Effector CD8-positive, alpha-beta T cell (primary cell): ENCODE measurements at places on chromosomes 7 and 10.

DNA sequence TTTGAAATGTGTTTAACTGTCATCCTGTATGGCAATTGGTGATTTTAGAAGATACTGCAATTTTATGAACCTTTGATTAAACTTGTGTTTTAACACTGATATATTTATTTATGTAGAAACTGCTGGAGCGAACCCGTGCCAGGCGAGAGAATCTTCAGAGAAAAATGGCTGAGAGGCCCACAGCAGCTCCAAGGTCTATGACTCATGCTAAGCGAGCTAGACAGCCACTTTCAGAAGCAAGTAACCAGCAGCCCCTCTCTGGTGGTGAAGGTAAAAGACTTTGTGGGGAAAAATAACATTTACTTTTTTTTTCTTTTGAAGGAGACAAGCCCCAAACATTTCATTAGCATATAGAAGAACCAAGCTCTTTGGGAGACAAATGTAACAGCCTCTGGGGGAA lies 6.5 kb downstream of the ANLN start:
- no peak for DNase-seq

GRCh38 chr7:25844102-25844870 lies 307.7 kb upstream of the NFE2L3 start:
- DNase-seq, result no peak

DNA sequence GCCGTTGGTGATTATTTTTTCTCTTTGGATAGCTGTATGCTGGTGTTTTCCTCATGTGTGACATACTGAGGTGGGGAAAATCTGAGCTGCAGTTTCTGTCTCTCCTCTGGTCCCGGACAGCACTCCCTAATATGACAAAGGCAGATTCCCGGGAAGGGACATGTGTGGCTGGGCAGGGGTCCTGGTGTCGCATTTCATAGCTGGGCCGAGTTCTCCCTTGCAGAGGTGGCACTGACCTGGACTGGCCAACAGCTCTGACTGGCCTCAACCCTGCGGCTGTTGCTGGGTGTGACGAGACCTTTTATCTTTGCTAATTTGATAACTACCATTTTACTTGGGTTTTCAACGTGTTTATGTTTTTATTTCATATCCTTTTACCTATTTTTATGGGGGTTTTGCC lies 248.6 kb upstream of the TCERG1L start:
- DNase-seq, result no peak

- no peak for DNase-seq
Measured at GRCh38 chr10:16698461-16698860, 118.8 kb downstream of the RSU1 start.

GRCh38 chr7:88071994-88072714 lies 138.1 kb downstream of the ADAM22 start:
- no peak for DNase-seq

- DNase-seq, result no peak
Measured at GRCh38 chr7:151673216-151673615, 153.5 kb upstream of the RHEB start.

DNA sequence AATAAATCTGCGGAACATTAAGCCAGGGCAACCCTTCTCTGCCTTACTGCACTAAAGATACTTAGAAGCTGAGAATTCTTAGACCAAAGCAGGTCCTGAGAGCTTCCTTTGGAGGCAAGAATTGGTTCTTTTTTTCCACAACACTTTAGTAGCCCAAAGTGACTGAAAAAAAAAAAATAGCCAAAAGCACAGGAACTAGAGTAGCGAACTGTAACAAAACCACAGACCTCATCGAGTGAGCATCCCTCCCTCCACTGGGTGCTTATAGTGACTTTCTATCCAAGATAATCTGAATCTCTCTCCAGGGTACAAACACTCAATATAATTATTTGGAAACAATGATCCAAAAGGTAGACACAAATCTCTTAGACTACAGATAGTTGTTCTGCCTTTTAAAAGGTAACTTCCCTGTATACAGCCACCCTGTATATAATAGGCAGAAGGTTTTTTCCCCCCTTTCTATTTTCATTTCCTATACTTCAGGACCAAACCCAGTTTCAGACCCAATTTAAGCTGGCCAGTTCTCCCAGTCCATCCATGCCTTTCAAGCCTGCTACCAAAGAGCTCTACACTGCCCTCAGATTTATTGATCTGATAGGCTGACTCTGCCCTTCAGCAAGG lies 31.6 kb upstream of the KCNIP2 start:
- no peak for DNase-seq

GRCh38 chr7:70539617-70540016 lies 592.3 kb upstream of the GALNT17 start:
- no peak for DNase-seq

DNA sequence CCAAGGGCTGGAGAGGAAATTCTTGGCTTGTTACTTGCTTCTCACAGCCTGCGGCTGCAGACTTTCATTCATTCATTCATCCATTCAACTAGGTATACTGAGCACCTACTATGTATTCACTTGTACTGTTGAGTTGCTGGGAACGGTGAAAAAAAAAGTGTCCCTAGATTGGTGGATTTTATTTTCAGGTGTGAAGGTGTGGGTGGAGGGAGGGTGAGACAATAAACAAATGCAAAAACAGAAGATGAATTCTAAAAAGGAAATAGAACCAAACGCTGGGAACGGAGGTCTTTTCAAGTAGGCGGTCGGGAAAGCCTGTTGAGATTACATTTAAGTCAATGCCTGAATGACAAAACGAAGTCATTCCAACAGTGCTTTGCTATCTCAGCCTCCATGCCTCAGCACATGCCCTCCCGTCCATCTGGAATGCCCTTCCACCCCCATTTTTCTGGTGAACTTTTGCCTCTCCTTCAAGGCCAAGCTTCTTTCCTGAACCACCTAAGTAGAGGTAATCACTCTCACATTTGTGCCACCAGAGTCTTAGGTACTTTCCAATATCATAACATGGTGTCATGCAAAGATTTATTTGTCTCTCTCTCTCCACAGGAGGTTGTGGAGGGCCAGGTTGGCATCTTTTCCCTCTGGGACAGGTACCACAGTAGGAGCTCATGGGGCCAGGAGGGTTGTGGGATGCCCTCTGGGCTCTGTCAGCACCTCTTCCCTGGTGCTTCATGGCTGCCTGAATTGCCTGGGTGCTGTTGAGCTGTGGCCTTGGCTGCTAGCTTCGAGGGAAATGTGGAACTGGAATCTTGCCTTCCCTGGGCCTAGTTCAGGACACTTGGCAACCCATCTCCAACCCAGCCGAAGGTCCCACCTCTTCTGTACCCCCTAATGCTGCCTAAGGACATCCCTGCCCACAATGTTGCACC lies 5.5 kb downstream of the NKX2-3 start:
- no peak for DNase-seq

DNA sequence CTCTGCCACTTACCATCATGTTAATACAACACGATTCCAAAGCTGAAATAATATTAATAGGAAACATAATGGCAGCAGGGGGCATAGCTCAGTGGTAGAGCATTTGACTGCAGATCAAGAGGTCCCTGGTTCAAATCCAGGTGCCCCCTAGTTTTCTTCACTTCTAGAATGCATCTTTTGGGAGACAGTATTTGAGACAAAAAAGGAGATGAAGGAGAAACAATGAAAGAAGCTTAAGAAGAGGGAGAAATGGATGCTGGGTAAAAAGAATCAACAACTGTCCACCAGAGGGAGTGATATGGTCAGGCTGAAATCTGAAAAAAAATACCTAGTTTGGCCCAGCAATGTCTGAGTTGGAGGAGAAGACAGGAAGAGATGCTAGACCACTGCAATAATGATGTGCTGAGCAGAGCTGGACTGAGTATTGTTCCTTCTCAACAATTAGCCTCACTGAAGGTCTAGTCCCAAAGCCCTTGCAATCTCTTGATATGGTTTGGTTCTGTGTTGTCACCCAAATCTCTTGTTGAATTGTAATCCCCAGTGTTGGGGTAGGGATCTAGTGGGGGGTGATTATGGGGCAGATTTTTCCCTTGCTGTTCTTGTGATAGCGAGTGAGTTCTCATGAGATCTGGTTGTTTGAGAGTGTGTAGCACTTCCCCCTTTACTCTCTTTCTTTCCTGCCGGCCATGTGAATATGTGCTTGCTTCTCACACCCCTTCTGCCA lies 48.3 kb downstream of the ZNF783 start:
- no peak for DNase-seq

DNA sequence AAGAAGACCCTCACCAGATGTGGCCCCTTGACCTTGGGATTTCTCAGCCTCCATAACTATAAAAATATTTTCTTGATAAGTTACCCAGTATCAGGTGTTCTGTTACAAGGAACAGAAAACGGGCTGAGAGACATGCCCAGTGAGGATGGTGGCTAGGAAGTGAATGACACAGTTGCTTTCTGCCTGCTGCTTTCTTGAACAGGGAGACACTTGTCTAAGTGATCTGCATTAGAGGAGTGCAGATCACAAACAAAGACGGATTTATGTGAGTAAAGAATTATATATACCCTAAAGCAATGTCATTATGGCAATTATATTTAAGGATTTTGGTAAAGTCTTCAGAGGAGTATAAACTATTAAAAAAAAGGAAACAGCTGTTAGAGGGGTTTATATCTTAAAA lies 169.2 kb upstream of the AHR start:
- DNase-seq, result no peak

DNA sequence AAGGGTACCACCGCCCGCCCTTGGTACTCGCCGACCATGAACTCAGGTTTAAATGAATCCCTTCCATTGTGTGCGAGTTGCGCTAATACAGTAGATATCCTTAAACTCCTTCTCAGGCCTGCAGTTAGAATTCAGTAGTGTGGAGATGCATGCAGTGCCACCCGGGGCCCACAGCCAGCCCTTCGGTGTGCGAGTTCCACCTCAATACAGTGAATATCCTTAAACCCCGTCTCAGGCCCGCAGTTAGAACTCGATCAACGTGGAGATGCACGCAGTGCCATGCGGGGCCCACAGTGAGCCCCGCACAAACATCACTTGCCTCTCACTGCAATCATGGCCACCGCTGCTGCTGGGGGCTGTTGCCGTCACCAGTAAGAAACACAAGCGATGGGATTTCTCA lies 261.9 kb downstream of the MAD1L1 start:
- DNase-seq, result no peak

GRCh38 chr7:156419782-156420181 lies 220.8 kb upstream of the RNF32 start:
- no peak for DNase-seq

DNA sequence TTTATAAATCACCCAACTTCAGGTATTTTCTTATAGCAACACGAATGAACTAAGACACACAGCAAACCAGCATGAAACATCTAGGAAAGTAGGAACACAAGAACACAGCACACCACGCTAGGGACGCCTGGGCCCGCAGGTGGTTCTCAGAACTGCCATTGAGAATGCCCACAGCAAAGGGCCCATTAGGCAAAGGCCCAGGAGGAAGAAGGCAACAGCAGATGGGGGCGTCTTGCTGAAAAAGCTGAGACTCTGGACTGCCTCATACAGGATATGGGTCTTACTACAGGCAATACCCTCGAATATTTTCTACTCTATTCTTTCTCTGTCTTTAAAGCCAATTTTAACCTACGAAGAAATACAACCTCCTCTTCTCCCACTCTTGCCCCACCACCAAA lies 77.3 kb downstream of the PARD3 start:
- no peak for DNase-seq

DNA sequence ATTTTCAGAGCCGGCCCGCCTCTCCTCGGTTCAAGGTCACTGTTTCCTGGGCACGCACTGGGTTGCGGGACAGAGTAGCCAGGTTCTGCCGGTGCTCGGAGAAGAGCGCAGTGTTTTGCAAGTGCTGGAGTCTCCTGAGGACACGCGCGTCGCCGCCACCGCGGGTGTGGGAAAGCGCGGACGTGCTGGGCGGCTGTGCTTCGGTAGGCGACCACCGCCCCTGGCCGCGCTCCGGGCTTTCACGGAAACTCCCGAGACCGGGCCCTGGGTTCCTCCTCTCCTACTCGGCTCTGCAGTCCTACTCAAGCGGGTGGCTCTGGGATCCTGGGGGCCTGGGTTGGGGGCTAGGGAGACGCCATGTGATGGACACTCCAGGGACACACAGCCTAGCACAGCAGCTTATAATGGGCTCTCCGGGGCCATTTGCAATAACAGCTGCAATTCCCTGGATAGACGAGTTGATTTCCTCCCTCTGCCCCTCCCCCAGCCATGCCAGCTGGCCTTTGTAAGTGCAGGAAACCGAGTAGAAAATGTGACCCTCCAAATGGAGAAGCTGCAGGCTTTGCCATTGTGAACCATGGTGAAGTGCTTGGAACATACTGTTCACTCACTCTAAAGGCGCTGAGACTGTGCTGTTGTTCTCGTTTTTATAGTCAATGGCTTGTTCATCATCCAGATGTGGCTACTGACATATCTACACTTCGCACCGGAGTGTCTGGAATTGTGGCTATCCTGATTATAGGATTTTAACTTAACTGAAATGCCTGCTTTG lies 2.1 kb downstream of the FRAT1 start:
- no peak for DNase-seq

- peak; percentile 70 for DNase-seq
Measured at GRCh38 chr7:7566651-7567611, at the start of gene MIOS. TSS of gene MIOS (plus strand) at chr7:7566884. CDS start at chr7:7572476, 5,592 bp downstream.

GRCh38 chr10:129845111-129845753 lies 118.8 kb downstream of the EBF3 start:
- DNase-seq, result no peak

GRCh38 chr7:17041324-17041723 lies 159.5 kb upstream of the AGR3 start:
- no peak for DNase-seq

DNA sequence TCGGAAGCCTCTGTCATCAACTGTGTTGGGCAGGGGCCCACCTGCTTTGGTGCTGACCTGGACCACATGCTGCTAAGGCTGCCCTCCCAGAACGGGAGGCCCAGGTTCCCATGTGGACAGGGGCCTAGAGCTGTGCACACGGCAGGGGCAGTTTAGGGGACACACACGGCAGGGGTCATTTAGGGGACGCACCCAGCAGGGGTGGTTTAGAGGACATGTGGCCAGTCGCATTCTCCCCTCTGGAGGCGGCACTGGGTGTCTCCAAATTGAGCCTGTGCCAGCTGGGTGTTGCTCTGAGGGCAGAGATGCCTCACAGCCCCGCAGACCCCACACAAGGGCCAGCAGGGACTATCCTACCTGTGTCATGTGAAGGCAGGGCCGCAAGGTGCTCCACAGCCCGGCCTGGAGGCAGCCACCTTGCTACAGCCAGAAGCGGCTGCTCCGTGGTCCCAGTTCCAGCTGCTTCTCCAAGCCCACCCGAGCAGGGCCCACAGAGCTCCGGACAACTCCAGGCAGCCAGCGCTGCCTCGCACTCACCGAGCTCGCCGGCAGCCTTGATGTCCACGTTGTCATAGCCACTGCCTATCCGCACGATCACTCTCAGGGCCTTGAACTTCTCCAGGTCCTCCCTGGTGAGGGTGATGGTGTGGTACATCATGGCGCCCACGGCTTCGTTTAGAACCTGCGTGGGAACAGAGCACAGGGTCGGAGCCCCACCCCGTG lies 60.7 kb downstream of the ZRANB1 start:
- no peak for DNase-seq

DNA sequence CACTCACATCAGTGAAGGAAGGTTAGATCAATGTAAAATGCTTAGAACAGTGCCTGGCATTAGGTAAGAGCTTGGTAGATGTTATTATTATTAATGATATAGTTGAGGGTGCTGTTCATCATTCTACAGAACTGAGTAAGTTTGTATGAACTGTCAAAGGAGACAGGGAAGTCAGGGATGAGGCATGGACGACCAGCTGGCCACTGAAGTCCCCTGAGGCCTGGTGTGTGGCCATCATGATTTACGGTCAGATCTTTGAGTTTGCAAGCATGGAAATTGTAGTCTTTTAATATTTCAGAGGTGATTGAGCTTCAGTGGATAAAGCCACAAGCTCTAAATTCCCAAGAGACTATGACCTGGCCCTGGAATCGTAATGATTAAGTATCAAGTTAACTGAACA lies 6.9 kb downstream of the ARMC3 start:
- no peak for DNase-seq
